ENCODE measurements at places on chromosomes 7 and 10.

DNA sequence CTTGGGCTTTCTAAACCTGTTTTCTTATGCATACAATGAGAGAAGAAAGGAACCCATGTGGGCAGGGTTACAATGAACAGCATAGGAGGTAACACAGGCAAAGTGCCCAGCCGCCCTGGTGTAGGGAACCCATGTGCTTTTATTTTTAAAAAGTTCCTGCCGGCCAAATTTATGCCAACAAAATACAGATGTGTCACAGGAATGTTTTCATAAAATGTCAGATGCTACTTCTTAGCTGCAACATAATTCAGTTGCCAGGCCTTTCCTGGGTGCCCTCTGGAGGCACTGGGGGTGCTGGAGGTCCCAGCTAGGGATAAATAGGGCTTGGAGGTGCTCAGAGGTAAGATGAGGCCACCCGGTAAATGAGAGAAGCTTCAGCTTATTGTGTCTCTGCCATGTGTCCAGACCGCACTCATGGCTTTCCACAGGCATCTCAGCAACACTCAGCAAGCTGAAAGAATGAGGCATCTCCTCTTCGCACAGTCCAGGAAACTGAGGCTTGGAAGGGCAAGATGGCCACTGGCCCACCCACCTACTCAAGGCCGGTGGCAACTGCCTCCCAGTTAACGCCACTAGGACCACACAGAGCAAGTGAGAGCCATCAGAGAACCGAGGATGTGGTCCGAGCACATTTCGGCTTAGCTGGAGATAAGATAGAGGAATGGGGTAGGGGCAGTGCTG lies 58.3 kb downstream of the CPXM2 start:
- no peak for DNase-seq

DNA sequence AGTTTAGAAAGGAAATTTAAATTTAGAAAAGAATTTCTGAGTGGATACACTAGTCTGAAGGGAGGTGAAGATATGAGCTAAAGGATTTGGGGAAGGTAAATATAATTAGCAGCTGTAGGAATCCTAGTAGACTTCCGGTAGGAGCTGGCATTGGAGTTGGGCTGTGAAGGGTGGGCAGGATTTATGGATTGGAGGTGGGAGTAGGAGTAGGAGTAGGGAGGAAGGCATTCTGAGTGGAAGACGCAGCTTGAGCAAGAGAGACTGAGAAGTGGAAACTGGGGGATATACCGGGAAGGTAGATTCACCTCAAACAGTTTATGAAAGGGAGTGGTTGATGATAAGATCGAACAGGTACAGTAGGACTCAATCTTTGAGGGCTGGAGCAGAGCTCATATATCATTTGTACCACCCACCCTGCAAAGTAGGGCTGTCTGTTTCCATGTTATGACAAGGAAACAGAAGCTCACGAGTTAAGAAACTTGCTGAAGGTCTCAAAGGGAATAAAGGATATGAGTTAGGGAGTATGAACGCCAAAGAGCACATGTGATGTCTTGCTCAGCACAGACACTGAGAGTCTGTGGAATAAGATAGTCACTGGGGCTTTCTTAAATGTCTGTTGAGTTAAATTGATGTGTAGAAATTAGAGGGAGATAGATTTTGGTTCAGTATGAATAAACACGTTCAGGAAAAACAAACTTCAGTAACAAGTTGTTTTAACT lies 81.6 kb downstream of the RPS24 start:
- DNase-seq, result no peak

- DNase-seq, result no peak
Measured at GRCh38 chr7:44854644-44855364, 6.9 kb upstream of the H2AZ2 start.

GRCh38 chr7:16818732-16819131 lies 13.9 kb upstream of the AGR2 start:
- no peak for DNase-seq

Measured in anterior cingulate cortex (tissue), 58 donors.